ENCODE measurements at places on chromosomes 3 and 15. TPM values are rescaled to one million over a fixed set of nuclear protein-coding genes. Genes with fewer than 3 reads are reported as not detected.

The STAC gene
- 7.4 TPM for total RNA-seq

The CLDN11 gene
- total RNA-seq = 216 TPM

The BUB1B gene
- total RNA-seq = 21.2 TPM

The LYZL4 gene
- total RNA-seq = not detected

The CD86 gene
- total RNA-seq = not detected

The GOLGA6L9 gene
- total RNA-seq = 0.65 TPM

The MYH15 gene
- under 0.01 TPM for total RNA-seq

All from bladder microvascular endothelial cell (primary cell).